ENCODE measurements at places on chromosomes 6 and 20.

GRCh38 chr6:67252663-67253062, 1382.4 kb upstream of the ADGRB3 start:
- no peak for DNase-seq

GRCh38 chr6:143699430-143699825, 21.7 kb downstream of the PHACTR2 start:
- DNase-seq = no peak

- DNase-seq = no peak
These were observed 89.7 kb downstream of the MDGA1 start for GRCh38 chr6:37607944-37608343.

GRCh38 chr20:47358039-47358671, 1.7 kb upstream of the ZMYND8 start:
- DNase-seq = no peak

DNA sequence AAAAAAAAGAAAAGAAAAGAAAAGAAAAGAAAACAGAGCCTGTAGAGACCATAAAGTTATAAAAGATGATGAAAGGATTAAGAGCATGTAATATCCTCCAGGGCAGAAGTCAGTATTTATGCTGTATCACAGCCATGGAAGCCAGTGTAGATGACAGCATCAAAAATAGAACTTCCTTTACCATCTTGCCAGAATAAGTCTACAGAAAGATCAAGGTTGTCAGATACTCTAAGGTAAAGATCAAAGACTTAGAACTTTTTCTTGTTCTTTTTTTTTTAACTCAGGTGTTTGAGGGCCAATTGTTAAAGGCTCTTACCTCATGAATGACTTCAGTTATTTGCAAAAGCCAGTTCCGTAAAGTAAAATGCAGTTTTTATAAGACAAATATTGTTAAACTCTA, 54.6 kb downstream of the ARHGAP18 start:
- no peak for DNase-seq

- no peak for DNase-seq
These were observed 24.4 kb upstream of the IRAK1BP1 start for GRCh38 chr6:78842953-78843352.

GRCh38 chr6:41344876-41345275, 9.5 kb downstream of the NCR2 start:
- no peak for DNase-seq

GRCh38 chr6:593907-594212, 63.0 kb downstream of the HUS1B start:
- DNase-seq = no peak

GRCh38 chr20:15627501-15627903, 945.7 kb downstream of the KIF16B start:
- DNase-seq = no peak

- DNase-seq = no peak
These were observed 973.8 kb upstream of the SLC35B3 start for GRCh38 chr6:9409126-9409525.

- DNase-seq = no peak
These were observed 26.6 kb downstream of the ZC3H12D start for GRCh38 chr6:149458196-149458595.

DNA sequence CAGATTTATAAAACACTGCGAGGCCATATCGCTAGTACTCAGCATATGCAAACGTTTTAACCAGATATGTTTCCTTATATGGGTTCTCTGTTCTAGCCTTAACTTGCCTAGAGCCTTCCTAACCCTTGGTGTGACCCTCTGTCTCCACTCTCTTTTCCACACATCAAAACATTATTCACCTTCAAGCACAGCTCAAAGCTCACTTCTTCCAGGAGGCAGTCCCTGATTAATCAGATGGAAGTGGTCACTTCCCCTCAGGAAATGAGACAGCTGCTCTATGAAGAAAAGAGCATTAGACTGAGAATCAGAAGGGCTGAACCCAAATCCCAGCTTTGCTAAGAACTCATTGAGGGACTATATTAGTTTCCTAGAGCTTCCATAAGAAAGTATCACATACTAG, 39.8 kb upstream of the SLC17A4 start:
- DNase-seq = no peak

DNA sequence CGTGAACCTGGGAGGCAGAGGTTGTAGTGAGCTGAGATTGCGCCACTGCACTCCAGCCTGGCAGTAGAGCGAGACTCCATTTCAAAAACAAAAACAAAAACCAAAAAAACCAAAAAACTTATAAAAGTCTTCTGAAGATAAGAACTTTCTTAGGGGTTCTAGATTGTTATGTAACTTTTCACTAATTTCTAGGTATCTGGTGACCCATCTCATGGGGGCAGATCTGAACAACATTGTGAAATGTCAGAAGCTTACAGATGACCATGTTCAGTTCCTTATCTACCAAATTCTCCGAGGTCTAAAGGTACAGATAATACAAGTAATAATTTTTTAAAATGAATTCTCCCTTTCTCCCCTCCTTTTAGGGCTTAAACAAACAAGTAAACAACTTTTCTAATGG, 45.1 kb downstream of the MAPK14 start:
- no peak for DNase-seq

GRCh38 chr6:164045082-164045481, 630.6 kb downstream of the QKI start:
- DNase-seq = no peak

- no peak for DNase-seq
These were observed 78.9 kb downstream of the ANKRD60 start for GRCh38 chr20:58149437-58150091.

- peak; percentile 69 for DNase-seq
These were observed 443.0 kb downstream of the PKHD1 start for GRCh38 chr6:51644426-51644825.

DNA sequence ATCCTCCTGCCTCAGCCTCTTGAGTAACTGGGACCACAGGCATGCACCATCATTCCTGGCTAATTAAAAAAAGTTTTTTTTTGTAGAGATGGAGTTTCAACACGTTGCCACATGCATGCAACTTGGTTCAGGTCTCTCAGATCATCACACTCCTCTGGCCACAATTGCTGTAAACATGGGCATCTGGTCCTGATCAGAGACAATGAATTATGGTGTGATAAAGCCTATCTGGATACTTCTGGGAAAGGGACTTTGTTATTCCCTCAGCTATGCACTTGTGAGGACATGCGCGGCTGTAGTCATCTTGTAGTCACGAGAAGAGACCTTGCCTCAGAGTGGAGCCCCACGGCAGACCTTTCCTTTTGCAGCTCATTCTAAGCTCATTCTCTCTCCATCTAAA, 210.9 kb upstream of the ZFP64 start:
- DNase-seq = no peak

DNA sequence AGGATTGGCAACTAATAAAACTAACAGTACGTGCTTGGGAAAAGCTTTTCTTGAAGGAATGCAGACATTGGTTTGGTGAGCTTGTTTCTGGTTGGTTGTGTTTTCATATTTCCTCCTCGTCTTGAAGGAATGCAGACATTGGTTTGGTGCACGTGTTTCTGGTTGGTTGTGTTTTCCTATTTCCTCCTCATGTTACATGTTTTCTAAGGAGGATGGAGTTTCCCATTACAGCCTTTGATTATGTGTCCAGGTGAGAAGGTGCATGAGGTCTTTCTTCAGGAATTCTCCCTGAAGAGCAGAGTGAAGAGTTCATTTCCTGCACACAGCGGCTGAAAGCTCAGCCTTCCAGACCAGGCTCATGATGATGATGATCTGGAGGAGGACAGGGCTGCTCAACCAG, 190.6 kb downstream of the SMOC2 start:
- DNase-seq = no peak

DNA sequence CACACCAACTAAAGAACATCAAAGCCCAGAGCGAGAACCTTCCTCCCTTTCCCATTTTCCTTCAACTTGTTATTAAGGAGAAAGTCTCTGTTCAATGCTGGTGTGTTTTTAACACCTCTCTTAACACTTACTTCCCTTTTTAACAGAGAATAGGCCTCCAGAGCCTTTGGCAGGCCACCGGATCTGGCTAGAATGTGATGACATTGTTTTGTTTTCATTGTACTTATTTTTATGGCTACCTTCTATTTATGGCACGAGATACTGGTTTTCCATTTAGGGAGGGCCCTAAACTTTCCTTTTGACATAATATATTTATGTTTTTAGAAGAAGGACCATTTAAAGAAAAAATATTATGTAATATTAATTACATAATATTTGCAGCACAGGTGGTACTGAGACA, 21.6 kb downstream of the TCF15 start:
- no peak for DNase-seq

DNA sequence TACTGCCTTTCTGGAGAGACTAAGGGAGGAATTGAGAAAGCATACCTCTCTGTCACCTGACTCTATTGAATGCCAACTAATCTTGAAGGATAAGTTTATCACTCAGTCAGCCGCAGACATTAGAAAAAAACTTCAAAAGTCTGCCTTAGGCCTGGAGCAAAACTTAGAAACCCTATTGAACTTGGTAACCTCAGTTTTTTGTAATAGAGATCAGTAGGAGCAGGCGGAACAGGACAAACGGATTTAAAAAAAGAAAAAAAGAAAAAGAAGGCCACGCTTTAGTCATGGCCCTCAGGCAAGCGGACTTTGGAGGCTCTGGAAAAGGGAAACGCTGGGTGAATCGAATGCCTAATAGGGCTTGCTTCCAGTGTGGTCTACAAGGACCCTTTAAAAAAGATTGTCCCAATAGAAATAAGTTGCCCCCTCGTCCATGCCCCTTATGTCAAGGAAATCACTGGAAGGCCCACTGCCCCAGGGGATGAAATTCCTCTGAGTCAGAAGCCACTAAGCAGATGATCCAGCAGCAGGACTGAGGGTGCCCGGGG, 43.1 kb upstream of the RNF182 start:
- DNase-seq = no peak

- no peak for DNase-seq
These were observed 33.6 kb upstream of the BCAS1 start for GRCh38 chr20:54103762-54104600.

- DNase-seq = no peak
These were observed 317.2 kb upstream of the ID4 start for GRCh38 chr6:19519941-19520340.

DNA sequence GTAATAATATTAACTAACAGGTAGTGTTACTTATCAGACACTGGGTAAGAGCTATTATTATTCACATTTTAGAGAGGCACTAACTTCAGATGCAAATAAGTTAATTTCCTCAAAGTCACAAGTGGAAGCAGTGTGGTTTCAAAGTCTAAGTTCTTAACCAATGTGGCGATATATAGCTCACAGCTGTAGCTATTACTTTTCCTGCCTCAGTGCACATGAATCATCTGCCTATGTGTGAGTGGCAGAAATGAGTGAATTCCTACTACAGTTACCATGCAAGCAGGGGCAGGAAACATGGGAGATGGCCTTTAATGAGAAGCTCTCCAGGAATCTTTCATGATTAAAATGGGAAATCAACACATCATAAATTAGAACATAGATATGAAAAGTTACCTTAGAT, 126.2 kb upstream of the EYA4 start:
- no peak for DNase-seq

GRCh38 chr20:36836591-36837269, 39.2 kb upstream of the TLDC2 start:
- peak; percentile 59 for DNase-seq

GRCh38 chr6:137258170-137258569, 39.0 kb upstream of the IFNGR1 start:
- no peak for DNase-seq

- DNase-seq = peak; percentile 2
These were observed 2.6 kb downstream of the GJA1 start for GRCh38 chr6:121437851-121438651.

GRCh38 chr6:37988696-37989095, 169.2 kb downstream of the ZFAND3 start:
- no peak for DNase-seq

DNA sequence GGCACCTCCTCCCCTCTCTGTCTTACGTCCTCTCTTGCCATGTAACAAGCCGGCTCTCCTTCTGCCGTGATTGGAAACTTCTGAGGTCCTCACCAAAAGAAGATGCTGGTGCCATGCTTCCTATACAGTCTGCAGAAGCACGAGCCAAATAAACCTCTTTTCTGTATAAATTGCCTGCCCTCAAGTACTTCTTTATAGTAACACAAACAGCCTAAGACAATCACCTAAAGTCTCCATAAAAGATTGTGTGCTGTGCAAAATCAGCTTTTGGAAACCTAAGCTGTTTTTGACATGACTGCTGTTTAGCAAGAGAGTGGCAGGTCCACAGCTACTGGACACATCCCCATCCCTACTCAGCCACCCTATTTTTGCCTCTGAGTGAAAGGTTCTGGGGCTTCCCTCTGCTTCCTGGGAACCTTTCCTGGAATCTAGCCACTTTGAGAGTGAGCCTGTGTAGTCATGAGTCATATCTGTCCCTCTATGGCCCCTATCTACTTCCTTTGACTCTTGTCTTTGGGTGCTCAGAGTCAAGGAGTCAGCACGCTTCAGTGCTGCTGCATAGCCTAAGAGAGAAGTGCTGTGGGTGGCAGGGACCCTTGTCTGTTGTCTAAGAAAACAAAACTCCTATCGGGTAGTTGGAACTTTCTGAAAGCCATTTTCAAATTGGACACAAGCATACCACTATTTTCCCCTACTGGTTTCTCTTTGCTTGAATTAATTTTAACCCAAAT, 110.0 kb downstream of the PPP1R14C start:
- peak; percentile 76 for DNase-seq

- peak; percentile 75 for DNase-seq
These were observed 20.3 kb downstream of the CST4 start for GRCh38 chr20:23668477-23668951.

DNA sequence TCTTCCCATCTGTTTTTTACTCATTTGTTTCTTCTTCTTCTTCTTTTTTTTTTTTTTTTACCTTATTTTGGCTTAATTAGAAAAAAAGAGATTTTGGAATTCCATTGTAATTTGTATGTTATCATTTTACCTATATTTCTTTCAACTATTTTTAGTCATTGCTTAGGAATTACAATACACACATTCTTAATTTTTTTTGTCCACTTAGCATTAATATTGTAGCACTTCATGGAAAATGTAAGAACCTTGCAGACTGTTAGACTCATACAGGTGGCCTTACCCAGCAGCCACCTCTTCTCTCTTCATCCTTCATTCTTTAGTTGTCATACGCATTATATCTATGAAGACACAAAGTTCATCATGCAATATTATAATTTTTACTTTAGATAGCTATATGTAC, 5.8 kb upstream of the SLC18B1 start:
- DNase-seq = no peak

DNA sequence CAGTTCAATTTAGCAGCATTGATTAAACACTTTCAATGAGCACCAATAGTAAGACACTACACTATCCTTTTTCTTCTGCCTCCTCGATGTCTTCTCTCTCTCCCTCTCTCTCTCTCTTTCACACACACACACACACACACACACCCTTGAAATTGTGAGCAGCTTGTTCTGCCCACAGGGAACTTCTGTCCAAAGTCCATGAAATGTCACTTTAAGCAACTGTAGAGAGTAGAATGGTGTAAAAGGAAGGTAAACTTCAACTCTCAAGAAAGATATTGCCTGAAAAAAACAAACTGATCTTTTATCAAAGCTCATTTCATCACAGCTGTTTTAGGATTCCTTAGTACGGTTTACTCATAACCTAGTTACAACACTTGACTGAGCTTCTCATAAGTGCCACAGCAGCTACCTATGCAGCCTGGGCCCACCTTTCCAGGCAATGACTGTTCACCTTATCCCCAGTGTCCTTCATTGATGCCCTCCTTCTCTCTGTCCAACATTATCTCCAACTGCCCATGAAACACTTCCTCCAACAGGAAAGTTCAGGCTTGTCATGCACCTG, 107.0 kb downstream of the TNFRSF21 start:
- no peak for DNase-seq

Data from urothelium cell line (cell line).